ENCODE measurements at places on chromosomes 7 and 10.

- DNase-seq = no peak
These were observed 434.4 kb upstream of the MGMT start for GRCh38 chr10:129032372-129033313.

- DNase-seq = no peak
These were observed 434.3 kb upstream of the C7orf33 start for GRCh38 chr7:148156233-148156632.

- DNase-seq = peak; percentile 19
These were observed 41.7 kb downstream of the FAS start for GRCh38 chr10:89032141-89032891.

GRCh38 chr10:79159141-79159651 is 90.4 kb downstream of the ZMIZ1 start:
- no peak for DNase-seq

DNA sequence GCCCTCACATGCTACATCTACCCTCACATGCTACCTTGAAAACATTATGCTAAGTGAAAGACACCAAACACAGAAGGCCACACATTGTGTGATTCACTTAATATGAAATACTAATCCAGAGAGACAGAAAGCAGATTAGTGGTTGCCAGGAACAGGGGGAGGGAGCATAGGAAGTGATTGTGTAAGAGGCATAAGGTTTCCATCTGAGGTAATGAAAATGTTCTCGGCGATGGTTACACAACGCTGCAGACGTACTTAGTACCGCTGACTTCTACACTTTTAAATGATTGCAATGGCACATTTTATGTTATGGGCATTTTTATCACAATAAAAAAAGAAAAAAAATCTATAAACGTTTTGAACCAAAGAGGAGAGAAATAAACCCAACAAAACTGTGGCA is 742.3 kb downstream of the TYW1 start:
- no peak for DNase-seq

GRCh38 chr7:148720472-148720871 is 21.8 kb downstream of the CUL1 start:
- DNase-seq = no peak

GRCh38 chr7:121475806-121476205 is 79.7 kb upstream of the FAM3C start:
- DNase-seq = no peak

GRCh38 chr10:59557052-59557451 is 152.6 kb downstream of the SLC16A9 start:
- DNase-seq = no peak
